NCI-H748 treated with DMSO at 0.1 percent for 48 hours (cell line): ENCODE measurements at places on chromosomes 1 and 21.

GRCh38 chr1:22142315-22143064, 407 bp downstream of the WNT4 start:
- DNase-seq, result no peak

DNA sequence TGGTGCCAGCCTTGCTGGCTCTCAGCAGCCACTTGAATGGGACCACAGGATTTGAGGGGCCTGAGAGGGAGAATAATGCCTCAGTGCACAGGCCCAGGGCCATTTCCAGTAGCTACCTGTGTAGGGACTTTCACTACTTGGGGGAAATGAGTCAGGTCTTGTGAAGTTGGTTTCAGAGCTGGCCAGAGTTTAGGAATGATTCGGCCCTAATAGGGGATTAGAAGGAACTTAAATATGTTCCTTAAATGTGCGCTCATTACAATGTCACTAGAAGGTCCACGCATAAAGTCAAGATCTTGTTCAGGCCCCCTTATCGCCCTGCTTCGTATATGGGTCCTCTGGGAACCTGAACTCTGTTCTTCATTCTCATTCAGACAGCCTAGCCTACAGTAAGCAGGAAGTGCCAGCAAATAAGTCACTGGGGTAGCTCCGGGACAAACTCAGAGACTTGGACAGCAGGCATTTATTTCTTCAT, 5.6 kb upstream of the AKR1A1 start:
- no peak for DNase-seq

GRCh38 chr1:155968670-155969069, 9.7 kb downstream of the ARHGEF2 start:
- no peak for DNase-seq

GRCh38 chr1:76680651-76681050, 186.6 kb upstream of the ST6GALNAC5 start:
- no peak for DNase-seq

- DNase-seq, result peak; percentile 98
Observed at GRCh38 chr1:39852214-39852791, 31.0 kb downstream of the TRIT1 start.

- DNase-seq, result no peak
Observed at GRCh38 chr1:183138301-183138700, 47.8 kb upstream of the LAMC2 start.

DNA sequence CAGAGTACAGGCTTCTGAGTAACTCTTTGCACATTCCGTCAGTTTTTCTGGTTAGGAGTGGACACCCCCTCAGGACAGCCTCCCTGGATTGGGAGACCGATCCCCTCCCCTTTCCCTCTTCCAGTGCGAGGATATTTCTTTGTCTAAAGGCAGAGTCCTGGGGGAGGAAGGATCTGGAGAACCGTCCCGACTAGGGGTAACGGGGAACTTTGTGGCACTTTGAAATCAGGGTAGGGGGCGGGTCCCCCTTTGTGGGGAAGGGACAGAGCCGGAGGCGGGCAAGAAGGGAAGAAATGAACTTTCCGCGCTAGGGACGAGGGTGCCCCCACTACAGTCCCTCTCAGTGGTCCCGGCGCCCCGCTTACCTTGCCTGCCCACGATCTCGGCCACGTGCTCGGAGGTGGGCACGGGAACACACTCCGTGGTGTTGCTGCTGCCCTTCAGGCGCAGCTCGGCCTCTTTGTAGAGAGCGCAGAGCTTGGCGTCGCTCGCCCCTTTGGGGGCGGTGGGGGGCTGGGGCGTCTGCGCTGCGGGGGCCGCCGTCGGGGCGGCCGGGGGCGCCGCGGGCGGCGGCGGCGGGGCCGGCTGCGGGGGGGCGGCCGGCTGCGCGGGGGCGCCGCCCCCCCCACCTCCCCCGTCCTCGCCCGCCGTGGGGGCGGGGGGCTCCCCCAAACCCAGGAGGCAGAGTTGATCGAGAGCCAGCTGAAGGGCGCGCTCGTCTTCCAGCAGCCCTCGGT, 917 bp downstream of the MEX3A start:
- DNase-seq, result no peak

- DNase-seq, result no peak
Observed at GRCh38 chr1:228065543-228066347, 16.8 kb upstream of the ARF1 start.

GRCh38 chr1:157519451-157519850, 32.9 kb downstream of the FCRL5 start:
- DNase-seq, result no peak

GRCh38 chr1:32334864-32335534, 1.0 kb downstream of the MARCKSL1 start:
- DNase-seq, result no peak

DNA sequence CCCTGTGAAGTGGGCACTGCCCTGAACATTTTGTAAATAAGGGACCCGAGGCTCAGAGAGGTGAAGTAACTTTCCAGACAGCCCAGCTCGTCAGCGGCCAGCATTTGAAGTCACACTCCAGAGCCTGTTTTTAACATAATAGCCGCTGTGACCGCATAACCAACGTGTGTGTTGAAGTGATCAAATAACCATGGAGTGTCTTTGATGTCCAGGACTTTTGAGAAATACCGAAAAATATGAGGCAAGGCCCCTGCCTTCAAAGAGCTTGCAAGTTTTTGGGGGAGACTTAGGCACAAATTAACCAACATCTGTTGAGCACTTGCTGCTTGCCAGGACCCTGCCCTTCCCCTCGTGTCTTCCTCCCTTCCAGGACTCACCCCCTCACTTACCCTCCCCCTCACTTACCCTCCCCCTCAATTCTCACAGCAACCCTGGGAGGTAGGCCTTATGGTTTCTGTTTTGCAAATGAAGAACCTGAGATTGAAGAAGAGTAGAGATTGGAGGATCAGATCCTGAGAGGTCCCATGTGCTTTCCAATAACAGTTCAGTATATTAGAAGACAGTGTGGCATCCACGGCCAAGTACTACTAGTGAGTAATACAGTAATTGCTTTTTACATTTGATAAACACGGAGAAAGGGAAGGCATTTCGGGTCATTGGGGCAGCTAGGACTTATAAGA, 1.3 kb upstream of the SLC16A1 start:
- DNase-seq, result no peak

DNA sequence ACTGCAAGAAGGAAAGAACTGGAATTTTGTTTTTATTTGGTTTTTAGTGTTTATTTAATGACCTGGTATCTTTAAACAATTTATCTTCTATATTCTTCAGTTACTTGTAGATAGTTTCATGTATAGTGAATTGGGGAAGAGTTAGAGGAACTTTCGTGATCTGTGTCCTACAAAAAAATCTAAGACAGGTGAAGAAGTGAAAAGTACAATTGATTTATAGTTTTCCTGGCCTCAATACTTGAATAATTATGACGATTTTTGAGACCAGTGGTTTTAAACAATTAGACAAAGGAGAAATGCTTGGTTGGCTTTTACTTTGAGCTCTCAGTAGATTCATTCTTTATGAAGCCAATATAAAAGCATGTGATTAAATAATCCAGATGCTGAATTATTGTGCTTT, 7.5 kb downstream of the MIER1 start:
- DNase-seq, result no peak

GRCh38 chr1:153985341-153985912, 712 bp downstream of the RAB13 start:
- no peak for DNase-seq

DNA sequence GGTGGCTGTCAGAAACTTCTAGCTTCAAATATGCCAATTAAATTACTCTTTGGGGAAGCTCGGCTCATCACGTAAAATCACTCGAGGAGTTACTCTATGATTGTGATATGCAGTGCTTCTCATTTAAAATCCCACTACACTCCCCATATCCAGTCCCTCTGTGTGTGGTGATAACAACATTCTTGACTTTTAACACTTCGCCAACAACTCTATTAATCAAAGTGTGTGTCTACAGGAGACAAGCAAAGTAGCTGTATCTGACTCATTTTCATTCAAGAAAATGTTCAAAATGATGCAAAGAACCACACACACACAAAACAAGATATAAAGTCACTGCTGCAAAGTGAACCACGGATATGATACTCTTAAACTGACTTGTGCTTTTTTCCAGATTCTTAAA, 341.3 kb downstream of the DSCAM start:
- no peak for DNase-seq

- DNase-seq, result no peak
Observed at GRCh38 chr1:180181048-180181447, 26.4 kb downstream of the QSOX1 start.
